ENCODE measurements at places on chromosomes 3 and 15.

GRCh38 chr3:119408243-119408950 is 55.0 kb downstream of the TMEM39A start:
- DNase-seq, result no peak

DNA sequence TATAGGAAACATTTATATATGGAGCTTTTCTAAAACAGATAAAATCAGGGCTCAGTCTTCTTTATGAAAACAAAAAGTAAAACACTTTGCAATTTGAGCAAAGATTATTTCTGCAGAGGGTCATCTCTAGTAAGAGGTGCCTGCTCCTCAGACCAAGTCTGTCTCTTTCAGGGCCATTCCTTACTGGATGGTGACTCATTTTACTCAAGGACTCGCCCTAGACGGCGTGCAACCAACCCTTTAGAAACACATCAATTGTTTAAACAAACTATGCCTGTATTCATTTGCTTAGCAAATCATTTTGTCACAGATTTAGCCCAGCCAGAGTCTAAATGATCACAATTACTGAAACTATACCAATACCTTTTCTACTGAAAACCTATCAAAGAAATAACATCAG is 242.8 kb upstream of the ICE2 start:
- no peak for DNase-seq

DNA sequence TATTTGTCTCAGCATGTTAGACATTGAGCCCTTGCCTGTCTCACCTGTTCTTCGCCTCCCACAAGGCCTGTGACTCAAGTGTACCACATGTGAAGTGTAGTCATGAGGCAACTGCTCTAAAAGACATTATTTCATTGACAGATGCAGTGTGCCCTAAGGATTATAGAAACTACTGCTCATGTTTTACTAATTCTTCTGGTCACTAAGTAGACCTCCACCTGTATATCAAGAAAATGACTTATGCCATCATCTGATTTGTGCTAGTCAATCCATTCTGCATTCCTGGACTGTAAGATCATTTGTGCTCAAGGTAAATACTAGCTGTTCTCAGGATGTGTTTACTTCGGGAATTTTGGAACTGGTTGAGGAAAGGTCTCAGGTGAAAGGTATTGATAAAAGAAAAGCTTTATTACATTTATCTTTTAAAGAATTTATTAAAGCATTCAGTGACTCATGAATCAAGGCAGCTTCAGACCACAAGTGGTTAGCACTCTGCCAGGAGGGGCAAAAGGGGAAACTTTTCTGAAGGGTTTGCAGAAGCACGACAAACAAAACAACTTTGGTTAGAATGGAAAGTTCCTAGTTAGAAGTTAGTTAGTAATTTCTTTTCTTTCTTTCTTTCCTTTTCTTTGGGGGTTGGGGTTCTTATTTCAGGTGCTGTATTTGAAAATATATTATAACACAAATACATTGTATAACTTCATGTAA is 465.3 kb upstream of the CBLB start:
- DNase-seq, result peak; percentile 64

DNA sequence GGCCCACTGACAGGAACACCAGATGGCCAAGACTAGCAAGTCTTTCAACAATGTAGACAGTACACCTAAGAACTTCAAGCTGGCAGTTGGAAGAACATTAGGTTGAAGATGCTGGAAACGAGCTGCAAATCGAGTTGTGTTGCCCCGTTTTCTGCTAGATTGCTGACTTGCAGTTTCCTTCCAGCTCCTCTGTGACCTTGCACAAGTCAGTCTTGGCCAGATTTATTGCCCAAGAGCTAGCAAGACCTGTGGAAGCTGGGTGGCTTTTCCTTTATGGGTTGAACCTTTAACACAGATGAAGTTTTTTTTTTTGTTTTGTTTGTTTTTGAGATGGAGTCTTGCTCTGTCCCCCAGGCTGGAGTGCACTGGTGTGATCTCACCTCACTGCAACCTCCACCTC is 2.9 kb upstream of the RBM6 start:
- no peak for DNase-seq

DNA sequence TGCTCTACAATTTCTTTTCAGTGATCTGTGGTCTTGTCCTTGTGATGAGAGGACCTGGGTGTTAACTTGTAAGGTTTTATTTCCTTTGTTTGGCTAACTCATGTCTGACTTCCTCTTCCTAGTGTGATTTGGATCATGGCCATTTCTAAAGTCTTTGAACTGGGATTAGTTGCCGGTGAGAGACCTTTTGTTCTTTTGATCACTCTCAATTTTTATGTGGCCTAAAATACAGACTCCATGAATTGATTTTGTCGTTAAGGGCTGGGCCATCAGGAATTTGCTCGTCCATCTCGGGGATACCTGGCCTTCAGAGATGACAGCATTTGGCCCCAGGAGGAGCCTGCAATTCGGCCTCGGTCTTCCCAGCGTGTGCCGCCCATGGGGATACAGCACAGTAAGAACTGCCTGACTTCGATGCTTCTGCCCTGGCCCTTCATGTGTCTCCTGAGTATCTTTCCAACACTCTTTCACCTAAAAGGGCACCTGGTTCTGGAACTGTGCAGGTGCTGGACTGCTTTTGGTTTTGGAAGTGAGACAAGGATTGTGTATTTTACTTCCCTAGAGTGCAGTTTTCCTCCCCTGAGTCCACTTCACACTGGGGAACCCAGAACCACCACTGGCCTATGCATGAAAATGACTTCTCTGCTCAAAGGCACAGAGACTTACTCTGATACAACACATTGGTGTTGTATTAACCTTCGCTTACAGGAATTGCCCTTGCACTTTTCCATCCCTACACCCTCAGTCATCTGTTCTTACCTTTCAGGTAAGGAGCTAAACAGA is 13.1 kb upstream of the LRRC2 start:
- no peak for DNase-seq

DNA sequence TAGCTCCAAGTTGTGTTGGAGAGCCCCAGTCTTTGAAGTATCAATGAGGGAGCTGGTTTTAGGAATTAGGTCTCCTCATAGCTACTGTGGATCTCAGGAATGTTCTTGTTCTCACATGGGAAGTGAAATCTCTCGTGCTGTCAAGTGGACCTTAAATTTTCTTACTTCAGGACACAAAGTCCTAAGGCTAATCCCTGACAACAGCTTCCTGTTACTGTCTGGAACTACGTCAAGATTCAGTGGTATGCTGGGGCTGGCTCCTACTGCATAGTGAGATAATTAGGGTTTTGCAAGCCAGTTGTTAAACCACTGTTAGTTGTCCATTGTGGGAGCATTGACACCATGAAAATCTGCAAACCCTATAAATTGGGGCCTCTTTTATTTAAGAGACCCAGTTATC is 22.8 kb downstream of the MESP1 start:
- DNase-seq, result no peak

DNA sequence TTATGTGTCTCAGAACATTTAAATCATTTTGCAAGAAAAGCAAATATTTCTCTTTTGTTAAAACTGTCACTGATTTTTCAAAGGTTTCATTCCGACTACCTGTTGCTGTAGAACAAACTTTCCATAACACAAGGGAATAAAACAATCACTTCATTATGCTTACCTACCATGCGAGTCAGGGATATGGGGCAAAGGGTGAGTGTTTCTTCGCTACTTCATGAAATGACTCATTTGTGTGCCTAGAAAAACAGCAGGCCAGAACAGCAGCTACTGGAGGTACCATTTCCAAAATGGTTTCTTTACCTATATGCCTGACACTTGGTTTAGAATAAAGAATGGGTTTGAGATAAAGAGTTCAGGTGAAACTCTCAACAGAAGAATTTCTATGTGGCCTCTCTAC is 712.5 kb downstream of the PLOD2 start:
- DNase-seq, result no peak

- DNase-seq, result no peak
Observed at GRCh38 chr3:170219850-170220249, 2.4 kb upstream of the PRKCI start.

DNA sequence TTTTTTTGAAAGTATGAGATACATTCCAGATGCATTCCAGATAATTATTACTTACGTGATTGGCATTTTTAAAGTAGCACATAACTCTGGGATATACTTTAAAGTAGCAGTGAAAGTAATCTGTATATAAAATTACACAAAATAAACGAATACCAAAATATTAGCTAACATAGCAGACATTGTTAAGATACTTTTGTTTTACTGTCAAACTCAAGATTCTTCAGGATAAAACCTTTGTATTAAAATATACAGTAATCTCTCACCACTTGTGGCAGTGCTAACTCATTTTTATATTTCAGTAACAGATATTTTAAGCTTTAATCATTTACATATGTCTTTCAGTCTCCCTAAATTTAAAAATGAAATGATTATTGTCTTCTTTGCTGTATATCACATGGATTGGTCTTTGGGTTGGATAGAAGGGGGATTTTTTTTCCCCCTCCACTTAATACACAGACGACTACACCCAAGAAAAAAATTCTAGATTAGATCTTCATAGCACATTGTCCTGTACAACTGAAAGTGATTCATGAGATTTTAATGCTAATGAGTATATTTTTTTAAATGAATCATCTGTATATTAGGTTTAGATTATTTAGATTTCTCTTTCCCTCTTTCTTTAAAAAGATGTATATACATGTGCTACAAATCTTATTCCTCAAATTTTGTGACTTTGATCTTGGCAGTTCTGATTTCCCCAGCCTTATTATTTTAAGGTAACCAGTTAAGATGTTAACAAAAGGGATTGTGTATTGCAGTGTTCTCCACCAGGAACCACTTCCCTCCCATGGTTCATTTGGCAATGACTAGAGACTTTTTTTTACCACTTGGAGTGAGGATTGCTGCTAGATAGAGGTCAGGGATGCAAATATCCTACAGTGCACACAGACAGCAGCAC is 24.5 kb upstream of the EBLN2 start:
- DNase-seq, result no peak

DNA sequence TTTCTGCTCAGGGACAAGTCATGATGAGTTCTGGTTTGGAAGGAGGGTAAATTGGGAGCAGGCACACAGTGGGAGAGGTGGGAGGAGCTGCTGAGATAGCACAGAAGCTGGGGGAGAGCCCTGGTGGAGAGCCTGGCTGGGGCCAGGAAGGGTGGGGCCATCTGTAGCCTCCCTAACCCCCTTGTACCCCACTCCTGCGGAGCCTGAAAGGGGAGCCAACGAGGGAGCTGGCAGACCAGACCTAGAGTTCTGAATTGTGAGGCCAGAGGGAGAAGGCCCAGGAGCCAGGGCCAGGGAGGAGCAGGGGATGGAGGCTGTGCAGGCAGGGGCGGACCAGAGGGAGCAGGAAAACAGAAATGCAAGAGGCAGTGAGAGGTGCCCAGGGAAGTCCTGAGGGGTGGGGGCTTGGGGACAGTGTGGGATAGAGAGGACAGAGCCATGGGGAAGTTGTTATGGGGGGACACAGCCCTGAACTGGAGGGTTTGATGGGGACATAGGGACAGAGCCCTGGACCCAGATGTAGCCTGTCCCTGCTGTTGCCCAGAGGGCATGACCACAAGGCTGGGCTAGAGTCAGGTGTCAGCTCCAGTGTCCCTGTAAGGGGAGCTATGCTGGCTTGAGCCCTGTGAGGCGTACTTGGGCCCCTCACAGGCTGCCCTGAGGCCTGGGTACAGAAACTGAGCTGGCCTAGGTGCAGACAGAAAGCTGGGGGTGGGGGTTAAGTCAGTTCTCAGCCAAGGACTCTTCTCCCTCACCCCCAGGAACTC is 1.2 kb downstream of the TMIE start:
- no peak for DNase-seq

- DNase-seq, result no peak
Observed at GRCh38 chr3:52144796-52145735, 9.2 kb downstream of the POC1A start.

DNA sequence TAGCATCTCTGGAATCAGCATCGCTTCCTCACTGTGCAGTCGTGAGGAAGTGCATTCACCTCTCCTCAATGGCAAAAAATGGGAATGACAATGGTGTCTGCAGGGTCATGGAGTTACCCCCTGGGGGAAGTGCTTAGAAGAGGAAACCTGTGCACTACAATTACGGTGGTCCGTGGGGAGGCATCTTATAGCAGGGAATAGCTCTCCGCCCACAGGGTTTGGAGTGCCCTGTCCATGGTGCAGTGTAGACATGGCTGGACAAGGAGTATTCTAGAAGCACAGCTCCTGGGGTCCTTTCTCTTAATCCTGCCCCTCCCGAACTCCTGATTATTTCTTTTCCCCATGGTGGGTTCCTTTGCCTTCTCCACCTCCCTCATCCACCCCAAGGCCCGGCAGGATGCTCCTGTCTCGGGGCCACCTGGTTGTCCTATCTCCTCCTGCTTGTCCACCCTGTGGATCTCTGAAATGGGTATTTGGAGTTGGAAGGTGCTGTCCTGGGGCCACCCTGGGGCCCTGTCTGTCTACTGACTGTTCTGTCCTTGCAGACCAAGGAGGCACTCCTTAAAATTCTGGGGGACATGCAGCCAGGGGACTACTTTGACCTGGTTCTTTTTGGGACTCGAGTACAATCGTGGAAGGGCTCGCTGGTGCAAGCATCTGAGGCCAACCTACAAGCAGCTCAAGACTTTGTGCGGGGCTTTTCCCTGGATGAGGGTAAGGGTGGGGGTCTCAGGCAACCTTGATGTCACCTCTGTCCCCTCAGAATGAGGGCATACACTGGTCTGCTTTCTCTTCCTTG is 5.2 kb downstream of the ITIH1 start:
- peak; percentile 47 for DNase-seq

- no peak for DNase-seq
Observed at GRCh38 chr3:35042210-35042991, 596.9 kb upstream of the ARPP21 start.

DNA sequence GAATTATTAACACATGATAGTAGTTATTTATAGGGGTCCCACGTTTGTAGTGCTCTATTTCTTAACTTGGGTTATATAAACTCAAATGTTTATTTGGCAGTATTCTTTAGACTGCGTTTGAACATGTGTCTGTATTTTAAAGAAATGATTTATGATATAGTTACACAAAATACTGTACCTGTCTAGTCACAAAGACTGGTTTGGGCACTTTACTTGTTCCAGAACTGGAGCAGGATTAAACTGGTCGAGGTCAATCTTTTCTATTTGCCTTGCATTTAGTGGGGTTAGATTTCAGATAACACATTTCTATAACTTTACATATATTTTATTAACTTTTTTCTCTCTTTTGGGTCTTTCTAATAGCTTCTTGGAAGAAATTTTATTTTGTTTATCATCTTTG is 39.5 kb downstream of the HACD3 start:
- DNase-seq, result no peak

GRCh38 chr3:104939196-104939595 is 427.5 kb upstream of the ALCAM start:
- DNase-seq, result no peak

DNA sequence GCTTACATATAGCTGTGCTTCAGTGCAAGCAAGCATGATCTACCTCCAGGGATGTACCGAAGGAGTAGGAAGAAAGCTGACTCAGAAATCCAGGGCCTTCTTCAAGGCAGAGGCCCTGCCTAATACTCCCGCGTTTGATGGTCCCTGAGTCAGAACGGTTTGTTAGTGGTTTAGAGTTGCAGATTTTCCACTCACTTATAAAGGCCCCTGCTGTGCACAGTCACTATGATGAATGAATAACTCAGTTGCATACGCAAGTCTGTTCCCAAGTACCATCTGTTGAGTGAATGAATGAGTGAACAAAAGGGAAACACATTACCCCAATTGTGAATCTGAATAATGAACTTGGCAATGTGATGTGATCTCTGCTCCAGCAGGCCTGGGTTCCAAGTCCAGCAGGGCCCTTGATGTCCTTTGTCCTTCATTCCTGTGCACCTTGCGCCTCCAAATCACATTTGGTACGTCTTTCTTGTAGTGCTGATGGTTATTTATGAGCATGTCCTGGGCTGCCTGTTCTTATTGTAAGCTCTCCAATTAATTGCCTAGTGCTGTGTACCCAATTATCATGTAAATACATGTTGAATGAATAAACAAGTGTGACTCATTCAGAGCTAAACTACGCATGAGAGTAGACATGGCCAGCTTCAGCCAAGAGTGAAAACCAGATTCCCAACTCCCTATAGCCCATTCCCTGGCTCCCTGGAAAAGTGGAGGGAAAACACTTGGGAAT is 85.3 kb upstream of the LIMD1 start:
- no peak for DNase-seq
